Hematopoietic multipotent progenitor cell treated with erythropoietin and hydrocortisone succinate and interleukin-3 and kit ligand, for 17 days (in vitro differentiated cells): ENCODE measurements at places on chromosomes 4 and X.

- no peak for DNase-seq
Measured at GRCh38 chr4:88196013-88196365, 37.5 kb upstream of the ABCG2 start.

DNA sequence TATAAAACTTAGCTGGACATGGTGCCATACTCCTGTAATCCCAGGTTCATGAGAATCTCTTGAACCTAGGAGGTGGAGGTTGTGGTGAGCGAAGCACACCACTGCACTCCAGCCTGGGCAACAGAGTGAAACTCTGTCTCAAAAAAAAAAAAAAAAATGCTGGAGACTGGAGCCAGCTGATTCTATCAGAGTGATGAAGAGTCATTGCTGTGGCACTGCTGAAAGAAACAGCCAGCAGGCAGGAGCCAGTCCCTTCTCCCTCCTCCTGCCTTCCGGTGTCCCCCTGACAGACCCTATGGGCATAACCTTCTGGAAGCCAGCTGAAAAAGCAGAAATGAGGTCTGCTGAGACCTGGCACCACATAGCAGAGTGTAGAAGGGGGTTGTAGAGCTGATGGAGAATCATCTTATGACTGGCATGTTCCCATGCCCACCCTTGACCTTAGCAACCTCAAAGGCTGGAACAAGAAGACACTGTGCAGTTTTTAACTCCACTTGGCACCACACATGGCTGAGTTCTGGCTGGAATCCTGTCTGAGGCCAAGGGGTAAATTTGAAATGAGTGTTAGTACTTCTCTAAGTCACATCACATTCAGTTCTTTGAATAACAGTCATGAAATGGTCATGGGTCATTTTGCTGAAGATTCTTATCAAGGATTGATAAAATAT is 2.6 kb upstream of the SPINK2 start:
- no peak for DNase-seq

- DNase-seq = no peak
Measured at GRCh38 chr4:124803641-124804040, 91.1 kb upstream of the ANKRD50 start.

DNA sequence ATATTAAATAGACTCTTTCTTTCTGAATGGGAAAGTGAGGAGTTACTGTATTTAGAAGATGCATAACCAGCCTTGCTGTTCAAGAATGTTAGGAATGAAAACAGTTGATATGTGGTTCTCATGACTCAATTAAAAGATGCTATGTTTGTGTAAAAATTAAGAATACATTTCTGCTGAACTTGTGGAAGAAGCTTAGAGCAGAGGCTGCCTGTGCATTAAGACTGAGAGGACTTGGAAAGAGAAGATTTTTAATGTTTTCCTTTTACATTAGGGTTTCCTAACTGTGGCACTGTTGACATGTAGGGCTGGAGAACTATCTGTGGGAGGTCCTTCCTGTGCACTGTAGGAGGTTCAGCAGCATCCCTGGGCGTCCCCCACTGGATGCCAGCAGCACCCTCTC is 137.7 kb downstream of the GPR143 start:
- DNase-seq = no peak

DNA sequence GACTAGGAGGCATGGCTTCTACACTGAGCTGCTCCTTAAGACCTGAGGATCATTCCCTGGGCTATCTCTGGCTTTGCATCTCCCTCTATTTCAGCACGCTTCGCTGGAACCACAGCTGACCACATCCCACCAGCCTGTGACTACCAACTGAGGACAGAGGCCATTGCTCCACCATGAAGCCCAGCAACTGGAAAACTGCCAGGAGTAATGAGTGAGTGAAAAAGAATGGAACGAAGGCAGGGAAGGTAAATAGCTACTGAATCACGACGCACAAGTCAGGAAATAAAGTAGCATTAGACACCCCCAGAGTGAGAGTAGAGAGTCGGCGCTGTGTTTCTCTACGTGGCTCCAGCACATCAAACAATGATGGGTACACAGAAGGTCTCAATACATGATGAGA is 314.7 kb downstream of the LDB2 start:
- DNase-seq = no peak

DNA sequence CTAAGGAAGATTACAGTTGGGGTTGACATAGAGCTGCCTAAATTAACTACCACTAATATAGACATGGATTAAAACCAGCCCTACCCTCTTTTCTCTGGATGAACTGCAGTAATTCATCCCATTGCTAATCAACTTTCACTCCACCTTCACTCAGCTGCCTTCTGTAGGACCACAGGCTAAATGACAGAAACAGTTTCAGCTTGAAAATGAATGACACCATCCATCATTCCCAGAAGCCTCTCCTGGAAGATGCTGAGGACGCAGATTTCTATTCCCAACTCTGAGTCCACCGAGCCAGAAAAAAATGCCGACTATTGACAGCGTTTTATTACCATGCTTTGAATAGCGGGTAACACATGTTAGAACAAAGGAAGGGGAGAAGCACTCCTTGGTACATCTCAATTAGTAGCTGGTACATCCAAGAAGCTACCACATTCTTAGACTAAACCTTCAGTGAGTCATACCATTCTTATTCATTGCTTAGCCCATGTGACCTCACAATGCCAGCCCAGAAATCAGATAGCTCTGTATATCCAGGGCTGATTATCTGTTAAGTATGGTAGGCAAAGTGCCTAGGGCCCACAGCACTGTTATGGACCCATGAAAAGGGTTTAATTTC is 25.3 kb downstream of the DCX start:
- no peak for DNase-seq

GRCh38 chr4:182904211-182904761 is 12.9 kb downstream of the DCTD start:
- DNase-seq = no peak

- DNase-seq = no peak
Measured at GRCh38 chr4:13378973-13379759, 105.0 kb downstream of the RAB28 start.
